ENCODE measurements at places on chromosomes 7 and 10.

GRCh38 chr7:27947586-27948278 is 207.8 kb downstream of the TAX1BP1 start:
- no peak for DNase-seq

- DNase-seq, result no peak
Measured at GRCh38 chr10:67912331-67912946, 28.0 kb downstream of the SIRT1 start.

DNA sequence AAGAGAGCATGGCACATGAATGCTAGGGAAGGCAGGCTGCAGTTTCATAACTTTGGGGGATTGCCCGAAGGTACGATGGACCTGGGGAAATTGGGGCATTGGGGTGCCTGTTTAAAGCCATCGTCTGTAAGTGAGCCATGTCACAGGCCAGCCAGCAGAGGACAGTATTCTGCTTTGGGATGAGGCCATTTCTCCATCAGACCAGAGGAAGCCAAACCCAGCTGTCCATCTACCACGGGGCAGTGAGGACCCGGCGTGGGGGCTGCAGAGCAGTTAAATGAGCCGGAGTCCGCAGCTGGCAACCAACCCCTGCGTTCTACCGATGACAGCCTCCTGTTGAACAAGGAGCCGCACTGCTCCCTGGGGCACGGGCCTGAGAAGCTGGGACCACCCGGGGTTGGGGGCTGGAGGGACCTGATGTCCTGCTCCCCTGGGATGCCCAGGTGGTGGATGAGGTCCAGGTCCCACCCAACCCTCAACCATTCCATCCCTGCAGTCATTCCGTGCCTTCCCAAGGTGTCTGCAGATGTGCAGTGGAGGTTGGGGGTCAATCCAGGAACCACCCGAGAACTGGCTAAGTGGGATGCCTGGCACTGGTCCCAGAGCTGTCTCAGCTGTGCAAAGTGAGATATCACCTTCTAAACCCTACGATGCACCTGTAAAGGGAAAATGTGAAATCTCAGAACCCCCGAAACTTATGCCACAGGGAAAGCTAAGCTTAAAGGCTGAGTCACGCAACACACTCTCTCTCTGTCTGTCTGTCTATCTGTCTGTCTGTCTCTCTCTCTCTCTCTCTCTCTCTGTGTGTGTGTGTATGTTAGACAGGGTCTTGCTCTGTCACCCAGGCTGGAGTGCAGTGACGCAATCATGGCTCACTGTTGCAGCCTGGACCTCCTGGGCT is 12.1 kb upstream of the RHBDD2 start:
- DNase-seq, result peak; percentile 70

DNA sequence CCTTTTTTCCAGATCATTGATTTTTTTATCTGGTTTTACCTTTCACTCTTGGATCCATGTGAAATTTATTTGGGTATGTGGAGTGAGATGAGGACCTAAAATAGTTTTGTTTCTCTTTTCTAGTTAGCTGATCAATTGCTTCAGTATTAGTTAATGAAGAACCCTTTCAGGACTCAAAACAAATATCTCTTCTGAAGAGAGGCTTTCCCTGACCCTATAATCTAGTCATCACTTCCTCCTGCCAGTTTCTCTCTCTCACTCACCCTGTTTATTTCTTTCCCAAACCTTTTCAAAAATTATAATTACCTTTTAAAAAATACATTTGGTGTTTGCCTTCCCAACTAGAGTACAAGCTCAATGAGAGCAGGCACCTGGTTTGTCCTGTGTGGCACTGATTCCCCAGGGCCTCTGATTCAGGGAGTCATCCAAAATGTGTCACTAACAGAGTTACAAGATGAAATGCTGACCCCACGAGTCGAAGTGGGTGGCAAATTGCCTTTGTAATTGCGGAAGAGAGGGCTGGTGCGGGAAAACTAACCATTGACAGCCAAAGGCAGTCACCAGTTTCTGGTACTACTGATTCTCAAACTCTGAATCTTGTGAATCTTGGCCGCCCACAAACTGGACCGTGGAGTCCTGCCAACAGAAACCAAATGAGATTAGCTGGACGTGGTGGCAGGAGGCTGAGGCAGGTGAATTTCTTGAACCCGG is 2.4 kb downstream of the TMEM140 start:
- DNase-seq, result no peak

GRCh38 chr10:90276894-90277475 is 575.6 kb downstream of the KIF20B start:
- no peak for DNase-seq

DNA sequence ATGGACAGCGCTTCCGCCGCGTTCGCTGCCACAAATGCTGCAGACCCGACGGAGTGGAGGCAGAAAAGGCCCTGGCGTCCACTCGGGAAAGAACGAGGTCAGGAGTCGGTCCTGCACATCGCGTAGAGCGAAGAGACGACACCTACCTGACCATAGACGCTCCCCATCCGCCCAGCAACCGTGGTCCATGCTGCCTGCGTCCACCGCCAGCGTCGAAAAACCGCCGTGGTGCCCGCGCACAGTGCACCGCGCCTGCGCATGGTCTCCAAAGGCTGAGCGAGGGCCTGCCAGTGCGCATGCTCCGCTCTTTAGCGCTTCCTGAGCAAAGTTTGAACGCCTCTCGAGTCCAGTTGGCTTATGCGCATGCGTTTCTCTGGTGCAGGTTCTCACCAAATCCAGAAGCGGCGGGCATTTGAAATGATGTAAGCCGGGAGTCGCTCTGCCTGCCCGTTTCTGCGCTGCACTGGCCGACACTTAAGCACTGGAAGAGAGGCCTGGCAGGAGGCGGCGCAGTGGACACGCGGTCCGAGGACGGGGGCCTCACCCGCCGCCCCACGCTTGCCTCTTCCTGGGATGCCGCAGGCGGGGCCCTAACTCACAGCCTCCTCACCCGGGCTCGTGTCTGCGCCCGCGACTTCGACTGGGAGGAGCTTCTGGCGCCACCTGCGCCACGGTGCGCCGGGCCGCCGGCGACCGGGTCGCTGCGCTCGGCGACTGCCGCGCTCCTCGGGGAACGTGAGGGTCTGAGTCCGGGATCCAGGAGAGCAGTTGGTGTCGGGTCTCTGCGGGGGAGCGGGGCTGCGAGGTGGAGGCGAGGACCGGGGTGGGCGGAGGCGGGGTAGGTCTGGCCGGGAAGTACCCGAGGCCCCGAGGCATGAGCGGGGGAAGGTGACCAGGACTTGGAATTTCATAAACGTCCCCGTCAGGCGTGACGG is at the start of gene FAM24B:
TSS of gene FAM24B (minus strand) at position 243 of the 935 bp plus-strand sequence. CDS start 29,066 bp downstream, outside the sequence.
- peak; percentile 96 for DNase-seq

DNA sequence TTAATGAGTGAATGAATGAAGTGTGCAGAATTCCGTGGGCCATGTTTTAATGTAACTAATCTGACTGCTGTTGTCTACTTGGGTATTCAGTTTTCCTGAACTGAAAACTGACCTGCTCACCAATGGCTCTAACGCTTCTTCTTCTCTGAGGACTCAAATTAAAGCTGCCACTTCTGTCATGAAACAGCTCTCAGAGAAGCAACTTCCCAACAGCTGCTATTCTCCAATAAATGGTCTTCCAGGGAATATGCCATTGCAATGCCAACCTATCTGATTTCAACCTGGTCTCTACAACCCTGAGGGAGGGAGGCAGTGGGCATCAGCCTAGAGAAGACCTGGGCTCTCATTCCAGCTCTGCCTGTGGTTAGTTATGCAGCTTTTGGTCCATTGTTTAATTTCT is 69.4 kb downstream of the FRMD4A start:
- no peak for DNase-seq

DNA sequence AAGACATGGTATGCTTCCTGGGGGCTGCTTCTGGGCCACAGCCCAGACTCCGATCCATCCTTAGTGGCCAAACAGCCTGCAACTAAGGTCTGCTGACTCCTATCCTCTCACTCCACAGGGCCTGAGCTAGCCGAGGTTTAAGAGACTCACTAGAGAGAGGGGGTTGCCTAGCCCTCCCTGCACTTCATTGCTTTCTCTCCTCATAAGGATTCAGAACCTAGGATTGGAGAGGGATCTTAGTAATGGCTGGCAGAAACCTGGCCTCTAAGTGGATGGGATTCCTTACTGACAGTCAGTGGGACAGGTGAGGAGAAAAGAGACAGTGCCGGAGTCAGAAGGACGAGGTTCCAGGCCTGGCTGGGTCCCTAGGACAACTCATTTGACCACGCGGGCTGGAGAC is 8.2 kb upstream of the DDIT4 start:
- DNase-seq, result no peak

DNA sequence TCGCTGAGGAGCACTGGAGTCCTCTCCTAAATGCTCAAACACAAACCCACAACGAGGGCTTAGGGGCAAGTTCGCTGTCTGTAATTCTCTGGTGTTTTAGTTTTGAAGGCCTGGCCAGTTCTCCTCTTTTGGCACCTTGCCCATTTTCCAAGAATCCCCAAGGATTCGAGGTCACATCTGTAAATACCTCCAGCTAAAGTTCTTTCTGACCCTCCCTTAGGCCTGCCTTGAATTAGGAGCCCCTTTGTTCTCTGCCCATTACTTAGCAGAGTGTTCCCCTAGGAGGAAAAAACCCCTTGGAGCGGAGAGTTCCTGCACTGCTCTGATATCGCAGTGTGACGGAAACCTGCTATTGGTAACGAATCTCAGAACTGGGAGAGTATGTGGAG is 743 bp upstream of the PYROXD2 start:
- DNase-seq, result no peak

DNA sequence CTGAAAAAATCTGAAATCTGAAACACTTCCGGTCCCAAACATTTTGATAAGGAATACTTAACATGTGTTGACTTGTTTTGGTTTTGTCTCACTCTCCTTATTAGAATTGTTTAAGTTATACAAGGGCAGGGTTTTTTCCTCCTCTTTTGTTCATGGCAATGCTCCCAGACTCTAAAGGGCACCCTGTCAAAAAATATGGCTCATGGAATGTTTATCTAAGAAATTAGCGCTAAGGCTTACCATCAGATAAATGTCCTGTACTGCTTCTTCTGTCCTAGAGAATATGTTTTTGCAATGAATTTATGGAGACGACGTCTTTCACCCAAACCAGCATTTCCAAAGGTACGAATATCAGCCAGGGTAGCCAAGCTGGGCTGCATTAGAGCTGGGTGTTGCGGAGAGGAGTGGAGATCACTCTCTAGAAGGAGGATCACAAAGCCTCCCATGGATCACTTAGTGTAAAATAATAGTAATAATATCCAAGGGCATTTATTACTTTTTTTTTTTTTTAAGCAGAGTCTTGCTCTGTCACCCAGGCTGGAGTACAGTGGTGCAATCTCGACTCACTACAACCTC is 46.8 kb downstream of the ERLIN1 start:
- DNase-seq, result no peak

- peak; percentile 9 for DNase-seq
Measured at GRCh38 chr10:112526139-112526538, 79.1 kb downstream of the VTI1A start.

DNA sequence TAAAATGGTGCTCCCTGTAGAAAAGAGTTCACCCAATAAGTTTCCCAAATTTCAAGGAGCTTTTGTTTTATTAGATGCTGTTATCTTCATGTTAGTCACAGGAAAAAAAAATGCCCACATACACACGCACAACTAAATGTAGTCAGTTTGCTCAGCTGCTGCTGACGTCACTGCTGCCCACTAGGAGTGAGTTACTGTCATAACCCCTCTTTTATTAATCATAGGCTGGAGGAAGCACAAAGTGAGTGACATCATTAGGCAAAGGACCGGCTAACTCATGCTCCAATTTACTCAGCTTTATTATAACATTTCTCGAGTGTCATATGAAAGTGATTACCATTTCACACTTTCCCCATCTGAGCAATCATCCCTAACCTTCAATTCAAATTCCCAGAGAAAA is 6.7 kb upstream of the INHBA start:
- no peak for DNase-seq

DNA sequence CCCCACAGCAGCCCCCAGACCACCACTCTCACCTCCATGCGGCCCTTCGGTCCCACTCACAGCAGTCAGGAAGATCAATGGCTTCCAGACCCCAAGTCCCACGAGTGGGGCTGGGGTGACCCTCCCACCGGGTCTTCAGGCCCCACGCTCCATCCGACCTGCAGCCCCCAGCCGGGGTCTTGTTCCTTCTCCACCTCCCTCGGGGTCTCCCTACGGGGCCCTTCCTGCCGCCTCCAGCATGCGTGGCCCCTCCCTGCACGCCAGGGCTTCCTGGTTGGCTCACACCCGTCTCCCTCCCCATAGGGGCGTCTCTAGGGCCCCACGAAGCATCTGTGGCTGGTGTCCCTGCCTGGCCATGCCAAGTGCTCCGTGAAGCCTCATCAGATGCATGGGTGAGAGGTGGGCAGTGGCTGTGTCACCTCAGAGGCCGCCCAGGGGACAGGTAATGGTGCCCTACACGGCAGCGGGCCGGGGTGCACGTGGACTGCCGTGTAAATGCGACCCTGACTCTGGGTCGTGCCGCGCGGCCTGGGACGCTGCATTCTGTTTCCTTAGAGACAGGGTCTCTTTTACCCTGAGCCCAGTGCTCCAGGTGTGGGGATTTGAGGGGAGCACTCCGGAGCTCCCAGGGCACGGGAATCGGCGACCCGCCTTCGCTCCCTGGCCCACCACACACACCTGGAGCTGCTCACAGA is 19.9 kb downstream of the ADAP1 start:
- no peak for DNase-seq

GRCh38 chr10:83941189-83941588 is 198.1 kb upstream of the GHITM start:
- DNase-seq, result no peak

DNA sequence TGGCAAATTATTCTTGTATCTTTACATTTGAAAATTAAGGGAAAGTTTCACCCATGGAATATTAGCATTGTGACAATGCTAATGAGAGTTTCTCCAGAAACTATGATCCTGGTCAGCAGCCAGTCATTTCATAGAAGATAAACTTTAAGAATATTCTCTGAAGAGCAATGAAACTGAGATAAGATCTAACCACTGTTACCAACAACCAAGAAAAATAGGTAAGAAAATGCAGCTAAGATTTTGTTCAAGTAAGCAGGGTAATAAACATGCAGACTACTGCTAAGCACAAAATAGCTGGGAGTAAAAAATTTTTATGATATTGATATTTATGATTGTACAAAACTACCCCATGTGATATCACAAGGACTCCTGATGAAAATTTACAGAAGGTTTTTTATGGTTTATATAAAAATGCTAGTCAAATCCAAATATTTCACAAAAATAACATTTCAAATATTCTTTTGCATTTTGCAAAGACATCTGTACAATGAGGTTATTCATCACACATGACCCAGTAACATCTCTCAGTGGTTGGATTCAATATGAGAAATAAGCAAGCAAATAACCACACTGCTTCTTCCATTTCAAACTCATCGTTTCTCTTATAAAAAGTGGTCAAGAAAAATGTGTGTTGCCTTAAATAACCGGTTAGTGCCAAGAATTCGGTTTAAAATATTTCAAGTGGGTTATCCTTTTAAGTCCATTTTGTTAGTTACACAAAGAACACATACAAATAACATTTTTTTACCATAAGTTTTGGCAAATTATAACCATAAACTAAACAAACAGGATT is 251.6 kb downstream of the DIP2C start:
- no peak for DNase-seq
